Stimulated activated CD4-positive, alpha-beta T cell treated with anti-CD3 and anti-CD28 coated beads, Interleukin-12 subunit alpha, Interleukin-12 subunit beta, amount 100 ng/mL, for 24 hours (primary cell): ENCODE measurements at places on chromosomes 3 and 15.

DNA sequence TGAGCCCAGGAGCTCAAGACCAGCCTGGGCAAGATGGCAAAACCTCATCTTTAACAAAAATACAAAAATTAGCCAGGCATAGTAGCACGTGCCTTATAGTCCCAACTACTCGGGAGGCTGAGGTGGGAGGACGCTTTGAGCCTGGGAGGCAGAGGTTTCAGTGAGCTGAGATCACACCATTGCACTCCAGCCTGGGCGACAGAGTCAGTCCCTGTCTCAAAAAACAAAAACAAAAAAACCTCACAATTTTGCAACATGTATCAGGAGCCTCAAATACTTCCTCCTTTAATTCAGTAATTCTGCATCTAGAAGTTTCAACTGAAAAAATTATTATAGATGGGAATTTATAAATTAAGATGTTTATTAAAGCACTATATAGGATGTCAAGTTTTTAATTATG lies 1.1 kb downstream of the MRPL47 start:
- DNase-seq, result no peak

- DNase-seq, result no peak
Measured at GRCh38 chr3:196942915-196943277, 568 bp upstream of the NCBP2 start.

- no peak for DNase-seq
Measured at GRCh38 chr3:32155117-32155516, 48.7 kb downstream of the GPD1L start.

- DNase-seq, result no peak
Measured at GRCh38 chr3:158103081-158103886, 2.9 kb downstream of the SHOX2 start.

DNA sequence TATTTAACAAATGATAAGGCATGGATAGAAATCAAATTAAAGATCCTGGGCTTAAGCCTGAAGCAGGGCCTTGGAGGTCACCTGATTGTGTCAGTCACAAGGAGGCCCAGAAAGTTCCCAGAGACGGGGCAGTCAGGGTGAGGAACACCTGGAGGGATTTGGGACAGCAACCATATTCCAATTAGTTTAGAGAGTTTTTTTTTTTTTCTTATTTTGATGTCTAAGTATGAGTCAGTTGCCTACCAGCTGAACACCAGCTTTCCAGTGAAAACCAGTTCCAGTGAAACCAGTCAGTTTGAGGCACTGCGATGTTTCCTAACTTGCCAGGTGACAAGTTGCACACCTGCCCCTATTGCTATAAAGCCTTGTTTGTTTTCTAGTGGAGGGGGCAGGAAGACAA lies 350.7 kb upstream of the AZI2 start:
- DNase-seq, result no peak

DNA sequence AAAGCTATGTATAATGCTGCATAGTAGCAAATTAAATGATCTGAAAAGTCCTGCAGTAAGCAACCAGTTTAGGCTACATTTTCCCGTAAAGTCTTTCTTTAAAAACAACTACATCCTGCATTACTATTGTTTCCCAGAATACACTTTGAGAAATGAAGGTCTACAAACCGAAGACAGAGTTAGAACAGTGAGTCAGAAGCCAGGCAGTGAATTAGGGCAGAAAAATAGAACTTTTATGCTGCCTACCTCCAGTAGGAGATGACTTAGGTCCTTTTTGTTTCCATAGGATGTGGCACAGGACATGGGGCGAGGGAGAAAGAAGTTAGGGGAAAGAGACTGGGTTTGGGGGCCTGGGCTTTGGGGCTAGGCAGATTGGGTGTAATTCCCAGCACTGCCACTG lies 127.3 kb downstream of the PPM1L start:
- DNase-seq, result no peak

- no peak for DNase-seq
Measured at GRCh38 chr3:14418296-14419250, 16.2 kb downstream of the SLC6A6 start.

DNA sequence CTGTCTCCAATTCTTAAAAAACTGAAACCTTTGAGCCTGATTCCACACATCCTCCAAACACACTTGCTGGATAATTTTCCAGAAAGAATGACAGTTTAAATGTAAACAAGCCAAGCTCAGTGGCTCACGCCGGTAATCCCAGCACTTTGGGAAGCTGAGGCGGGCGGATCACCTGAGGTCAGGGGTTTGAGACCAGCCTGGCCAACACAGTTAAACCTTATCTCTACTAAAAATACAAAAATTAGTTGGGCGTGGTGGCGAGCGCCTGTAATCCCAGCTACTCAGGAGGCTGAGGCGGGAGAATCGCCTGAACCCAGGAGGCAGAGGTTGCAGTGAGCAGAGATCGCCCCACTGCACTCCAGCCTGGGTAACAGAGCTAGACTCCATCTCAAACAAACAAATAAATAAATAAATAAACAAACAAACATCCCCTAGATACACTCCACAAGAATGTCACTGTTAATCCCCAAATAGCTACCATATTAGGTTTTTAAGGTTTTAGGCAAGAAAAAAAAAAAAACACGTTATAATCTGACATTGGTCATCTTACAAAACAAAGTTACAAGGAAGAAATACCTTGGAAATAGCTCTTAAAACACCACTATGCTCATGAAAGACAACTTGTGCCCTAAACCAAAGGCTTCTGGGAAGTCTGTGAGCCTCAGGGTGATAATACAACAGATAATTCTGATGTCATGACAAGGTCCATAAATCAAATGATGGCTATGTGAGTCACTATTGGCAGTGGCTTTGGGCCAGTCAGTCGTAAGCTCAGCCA lies 13.2 kb downstream of the TNIK start:
- no peak for DNase-seq

- DNase-seq, result no peak
Measured at GRCh38 chr3:122272879-122273278, 52.2 kb upstream of the CSTA start.

GRCh38 chr15:78906316-78906620 lies 33.6 kb downstream of the MORF4L1 start:
- DNase-seq, result no peak

DNA sequence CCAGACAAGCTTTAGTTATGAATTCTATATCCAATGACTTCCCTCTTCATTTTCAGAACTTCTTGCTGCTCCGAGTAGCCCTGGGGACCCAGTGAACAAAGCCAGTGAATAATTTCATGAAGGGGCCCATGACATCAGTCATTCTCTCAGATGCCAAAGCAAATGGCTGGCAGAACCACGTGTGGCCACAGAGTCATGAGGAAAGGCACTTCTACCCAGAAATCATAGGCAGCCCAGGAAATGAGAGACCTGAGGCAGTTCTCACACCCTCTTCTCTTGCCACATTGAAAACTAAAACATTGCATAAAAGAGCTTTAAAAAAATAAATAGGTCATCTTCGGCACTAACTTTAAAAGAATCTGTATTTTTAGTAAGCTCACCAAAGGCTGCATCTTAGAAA lies 4.3 kb upstream of the UACA start:
- no peak for DNase-seq

DNA sequence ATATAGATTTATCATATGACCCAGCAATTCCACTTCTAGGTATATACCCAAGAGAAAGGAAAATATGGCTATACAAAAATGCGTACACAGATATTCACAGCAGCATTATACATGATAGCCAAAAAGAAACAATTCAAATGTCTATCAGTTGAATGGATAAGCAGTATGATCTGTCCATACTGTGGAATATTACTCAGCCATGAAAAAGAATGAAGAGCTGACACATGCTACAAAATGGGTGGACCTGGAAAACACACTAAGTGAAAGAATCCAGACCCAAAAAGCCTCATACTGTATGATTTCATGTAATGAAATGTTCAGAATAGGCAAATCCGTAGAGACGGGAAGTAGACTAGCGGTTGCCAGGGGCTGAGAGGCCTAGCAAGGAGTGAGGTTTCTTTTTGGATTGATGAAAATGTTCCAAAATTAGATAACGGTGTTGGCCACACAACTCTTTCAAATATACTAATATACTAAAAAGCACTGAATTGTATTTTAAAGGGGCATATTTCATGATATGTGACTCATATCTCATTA lies 33.4 kb downstream of the FGD5 start:
- no peak for DNase-seq

DNA sequence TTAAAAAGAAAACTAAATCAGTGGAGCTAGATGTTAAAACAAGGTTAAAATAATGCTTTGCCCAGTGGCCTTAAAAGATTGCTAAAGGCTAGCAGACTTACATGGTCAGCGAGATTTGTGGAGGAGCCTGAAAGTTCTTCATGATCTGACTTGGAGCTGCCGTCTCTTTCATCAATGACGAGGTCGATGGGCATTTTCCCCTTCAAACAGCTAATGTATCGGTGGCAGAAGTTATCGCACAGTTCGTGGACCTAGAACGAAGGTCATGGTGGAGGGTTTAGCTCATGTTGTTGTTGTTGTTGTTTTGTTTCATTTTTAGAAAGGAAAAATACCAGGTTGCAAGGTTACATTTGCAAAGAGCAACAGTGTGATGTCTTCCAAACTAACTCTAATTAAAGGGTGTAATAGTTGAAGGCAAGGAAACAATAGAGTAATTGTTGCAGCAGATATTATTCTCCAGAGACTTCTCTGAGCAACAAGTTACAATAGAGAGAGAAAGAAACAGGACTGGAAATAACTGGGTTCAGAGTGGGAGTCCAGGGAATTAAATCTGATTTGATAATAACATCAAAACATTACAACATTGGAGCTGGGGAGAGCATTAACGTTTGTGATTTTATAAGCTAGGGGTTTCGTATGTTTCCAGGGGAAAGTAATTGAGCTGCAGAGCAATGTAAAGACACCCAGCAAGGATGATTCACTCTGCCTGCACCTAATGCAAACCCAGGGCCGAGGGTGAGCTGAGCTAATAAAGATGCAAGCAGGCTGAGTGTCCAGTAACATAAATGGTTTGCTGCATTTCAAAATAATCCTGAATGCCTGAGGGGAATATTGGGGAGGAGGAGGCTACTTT lies 6.6 kb downstream of the MEIS2 start:
- no peak for DNase-seq

- DNase-seq, result no peak
Measured at GRCh38 chr15:100235030-100235617, 106.7 kb downstream of the ADAMTS17 start.

GRCh38 chr3:124602980-124603627 lies 127.1 kb upstream of the UMPS start:
- DNase-seq, result no peak

DNA sequence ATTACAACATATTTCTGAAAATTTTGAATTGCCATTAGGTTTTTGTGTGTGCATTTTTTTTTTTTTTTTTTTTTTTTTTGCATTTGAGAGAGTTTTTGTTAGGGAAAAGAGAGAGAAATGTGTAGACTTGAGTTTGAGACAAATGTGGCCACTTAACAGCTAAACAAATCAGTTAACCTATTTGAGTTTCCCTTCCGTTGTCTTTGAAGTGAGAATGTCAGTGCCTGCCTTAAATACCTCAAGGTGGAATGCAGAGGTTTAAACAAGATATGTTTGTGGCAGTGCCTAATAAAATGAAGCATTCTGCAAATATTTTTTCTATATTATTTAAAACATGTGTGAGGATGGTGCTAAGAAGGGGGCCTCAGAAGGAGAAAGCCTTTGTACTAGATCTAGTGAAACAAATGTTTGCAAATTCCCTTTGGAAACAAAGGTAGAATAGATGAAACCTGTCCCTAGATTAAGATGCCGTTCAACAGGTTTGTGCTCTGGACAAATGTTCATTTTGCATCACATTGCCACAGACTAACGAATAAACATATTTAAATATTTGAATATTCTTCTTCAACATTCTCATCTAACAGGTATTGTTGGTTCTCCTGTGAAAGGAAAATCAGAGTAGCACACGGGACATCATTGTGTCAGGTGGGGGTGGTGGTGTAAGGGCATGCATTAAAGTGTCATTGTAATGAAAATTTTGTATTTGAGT lies 80.7 kb downstream of the SATB1 start:
- DNase-seq, result no peak

- no peak for DNase-seq
Measured at GRCh38 chr15:35302334-35302733, 217.2 kb upstream of the NANOGP8 start.

DNA sequence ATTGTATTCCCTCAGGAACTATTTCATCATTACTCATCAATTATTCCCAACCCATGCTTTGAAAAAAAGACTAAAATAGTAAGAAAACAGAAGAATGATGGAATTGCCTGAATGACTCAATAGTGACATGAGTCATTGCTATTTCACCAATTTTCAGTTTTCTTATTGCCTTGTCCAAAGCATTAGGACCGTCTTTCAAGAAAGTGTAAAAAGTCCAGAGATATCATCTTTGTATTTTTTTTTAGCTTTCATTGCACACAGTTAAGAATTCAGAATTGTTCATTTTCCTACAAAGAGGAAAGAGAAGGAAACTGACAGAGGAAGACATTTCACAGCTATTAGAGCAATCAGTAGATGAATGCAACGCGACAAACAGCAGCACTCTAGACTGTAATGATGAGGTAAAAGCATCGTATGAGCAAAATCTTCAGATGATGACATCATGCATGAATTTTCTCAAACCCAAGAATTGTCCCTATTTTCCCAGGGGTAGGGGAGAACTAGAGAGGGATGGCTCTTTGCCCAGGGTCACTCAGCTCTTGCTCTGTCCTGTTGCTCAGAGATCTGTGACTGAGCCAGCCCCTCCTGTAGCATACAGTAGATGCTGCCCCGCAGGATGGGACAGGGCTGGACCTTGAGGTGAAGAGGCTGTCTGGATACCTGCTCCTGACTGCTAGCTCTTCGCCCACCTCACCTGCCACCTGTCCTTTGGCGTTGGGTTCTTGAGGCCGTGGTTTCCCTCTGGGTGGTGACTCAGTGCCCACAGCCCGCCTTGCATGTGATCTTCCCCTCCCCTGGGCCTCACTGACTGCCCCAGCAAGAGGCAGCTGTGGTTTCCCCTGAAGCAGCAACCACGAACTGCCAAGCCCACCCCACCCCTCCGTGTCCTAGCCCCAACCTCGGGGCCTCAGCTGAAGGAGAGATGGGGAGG lies 84.8 kb downstream of the PPCDC start:
- peak; percentile 58 for DNase-seq

- DNase-seq, result no peak
Measured at GRCh38 chr3:185737740-185738680, 86.8 kb downstream of the IGF2BP2 start.

GRCh38 chr3:198109883-198110282 lies 149.9 kb downstream of the LMLN start:
- DNase-seq, result no peak

GRCh38 chr3:122081543-122082247 lies 26.5 kb downstream of the CD86 start:
- no peak for DNase-seq

GRCh38 chr3:16137044-16137443 lies 37.4 kb upstream of the GALNT15 start:
- DNase-seq, result no peak

DNA sequence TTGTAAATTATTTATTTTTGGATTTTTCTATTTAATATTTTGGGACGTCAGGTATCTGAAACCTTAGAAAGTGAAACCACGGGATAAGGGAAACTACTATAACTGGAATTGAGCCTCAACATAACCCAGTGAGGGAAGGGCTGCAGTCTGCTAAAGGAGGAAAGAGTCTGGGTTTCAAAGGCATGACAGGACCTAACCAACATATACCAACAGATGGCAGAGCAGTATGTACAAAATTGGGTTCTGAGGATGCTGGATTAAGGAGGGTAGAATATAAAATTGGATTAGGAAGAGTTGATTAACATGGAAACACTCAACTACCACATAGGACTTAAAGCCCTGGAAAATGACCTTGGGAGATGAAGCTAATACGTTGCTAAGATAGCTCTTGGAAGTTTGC lies 603.5 kb downstream of the MECOM start:
- no peak for DNase-seq

GRCh38 chr3:30435861-30436331 lies 170.5 kb upstream of the TGFBR2 start:
- DNase-seq, result no peak
